ENCODE measurements at places on chromosomes 5 and 9. TPM values are rescaled to one million over a fixed set of nuclear protein-coding genes. Genes with fewer than 3 reads are reported as not detected.

The FOXI1 gene
- not detected for total RNA-seq

GRCh38 chr9:33751536-33752129, 43.7 kb upstream of the PRSS3 start:
- no peak for DNase-seq

DNA sequence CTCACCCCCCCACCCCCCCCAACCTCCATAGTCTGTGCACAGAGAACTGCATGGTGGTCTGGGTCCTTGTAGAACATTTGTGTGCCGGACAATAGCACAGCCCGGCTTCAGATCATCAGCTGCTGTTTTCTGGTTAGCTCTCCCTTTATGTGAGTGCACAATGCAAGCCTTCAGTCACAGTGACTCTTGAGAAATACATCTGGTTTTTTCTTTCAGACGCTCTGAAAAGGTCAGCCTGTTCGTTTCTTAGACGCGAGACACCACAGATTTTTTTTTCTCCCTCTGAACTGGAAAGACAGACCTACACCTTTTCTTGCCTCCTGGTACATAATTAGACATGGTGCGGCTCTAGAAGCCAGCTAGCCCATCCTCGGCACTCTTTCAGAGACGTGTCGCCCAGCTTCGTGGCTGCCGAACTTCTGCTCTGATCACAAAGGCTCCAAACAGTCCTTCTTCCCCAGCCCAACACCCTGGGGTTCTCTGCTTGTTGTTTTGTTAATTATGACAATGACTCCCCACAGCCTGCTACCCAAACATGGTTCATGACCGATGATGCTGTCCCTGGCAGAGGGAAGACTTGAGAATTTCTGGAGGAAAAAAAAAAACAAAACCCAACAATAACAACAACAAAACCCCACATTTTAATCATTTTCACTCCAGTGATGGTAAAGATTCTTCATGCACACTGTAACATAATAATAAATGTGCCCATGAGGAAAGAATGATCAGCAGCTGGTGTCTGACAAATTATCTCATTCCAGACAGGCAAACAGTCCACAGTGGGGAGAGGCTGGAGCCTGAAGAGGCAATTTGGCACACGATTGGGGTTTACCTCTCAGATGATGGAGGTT, 241.4 kb upstream of the ZNF462 start:
- DNase-seq: no peak

GRCh38 chr5:127431977-127432585, 85.4 kb upstream of the PRRC1 start:
- DNase-seq: no peak

DNA sequence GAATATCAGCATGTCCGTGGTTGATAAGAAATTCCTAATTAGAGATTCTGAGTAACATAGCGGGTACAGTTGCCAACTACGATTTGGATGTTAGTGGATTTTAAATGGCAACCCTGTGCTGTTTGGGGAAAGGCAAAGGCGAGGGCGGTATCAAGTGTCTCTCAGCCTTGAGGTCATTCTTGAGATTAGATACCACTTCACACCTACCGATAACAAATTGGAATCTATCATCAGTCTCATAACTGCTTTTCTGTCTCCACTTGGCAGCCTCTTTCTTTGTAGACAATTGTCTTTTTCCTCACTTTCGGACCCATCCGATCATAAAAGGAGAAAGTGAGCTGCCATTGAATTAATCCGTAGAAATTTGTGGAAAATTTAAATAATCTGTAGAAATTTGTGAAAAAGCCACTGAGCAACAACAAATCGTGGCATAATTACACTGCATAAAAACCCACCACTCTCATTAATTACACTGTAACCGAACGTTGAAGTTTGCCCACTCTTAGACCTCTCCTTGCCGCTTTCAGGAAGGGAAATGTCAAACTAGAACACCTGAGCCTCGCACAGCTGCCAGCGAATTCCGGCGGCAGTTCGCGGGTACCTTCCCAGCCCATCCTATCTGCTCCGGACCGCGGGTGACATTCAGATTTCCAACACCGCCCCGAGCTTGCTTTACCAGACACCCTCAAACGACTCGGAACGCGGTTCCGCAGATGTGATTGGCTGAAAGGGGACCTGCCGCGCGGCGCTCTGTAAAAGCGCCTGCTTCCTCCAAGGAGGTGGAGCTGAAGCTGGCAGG, 849 bp upstream of the RGMB start:
- no peak for DNase-seq

DNA sequence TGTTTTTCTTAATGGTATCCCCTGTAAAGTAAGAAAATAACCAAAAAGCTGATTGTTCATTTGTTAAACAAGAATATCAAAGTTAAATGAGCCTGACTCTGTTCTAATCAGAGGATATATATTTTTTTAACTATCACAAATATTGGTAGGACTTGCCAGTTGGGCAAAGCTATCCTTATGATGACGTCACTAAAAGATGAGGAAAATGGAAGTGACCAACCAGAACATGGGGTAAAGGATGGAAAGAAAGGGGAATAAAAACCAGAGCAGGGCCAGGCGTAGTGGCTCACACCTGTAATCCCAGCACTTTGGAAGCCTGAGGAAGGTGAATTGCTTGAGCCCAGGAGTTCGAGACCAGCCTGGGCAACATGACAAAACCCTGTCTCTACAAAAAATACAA, 811.6 kb upstream of the DMAC1 start:
- DNase-seq: no peak

- DNase-seq: no peak
Observed at GRCh38 chr9:127222388-127223095, 42.0 kb upstream of the GARNL3 start.

The MELK gene
- total RNA-seq: 82.7 TPM

- DNase-seq: no peak
Observed at GRCh38 chr9:38022203-38022895, 46.7 kb downstream of the SHB start.

GRCh38 chr5:172071309-172071875, 65.0 kb upstream of the FBXW11 start:
- no peak for DNase-seq

The NDUFAF2 gene
- 57.5 TPM for total RNA-seq

The COL5A1 gene
- total RNA-seq: 4.8 TPM

GRCh38 chr5:16869821-16870796, 66.0 kb downstream of the MYO10 start:
- peak; percentile 74 for DNase-seq

DNA sequence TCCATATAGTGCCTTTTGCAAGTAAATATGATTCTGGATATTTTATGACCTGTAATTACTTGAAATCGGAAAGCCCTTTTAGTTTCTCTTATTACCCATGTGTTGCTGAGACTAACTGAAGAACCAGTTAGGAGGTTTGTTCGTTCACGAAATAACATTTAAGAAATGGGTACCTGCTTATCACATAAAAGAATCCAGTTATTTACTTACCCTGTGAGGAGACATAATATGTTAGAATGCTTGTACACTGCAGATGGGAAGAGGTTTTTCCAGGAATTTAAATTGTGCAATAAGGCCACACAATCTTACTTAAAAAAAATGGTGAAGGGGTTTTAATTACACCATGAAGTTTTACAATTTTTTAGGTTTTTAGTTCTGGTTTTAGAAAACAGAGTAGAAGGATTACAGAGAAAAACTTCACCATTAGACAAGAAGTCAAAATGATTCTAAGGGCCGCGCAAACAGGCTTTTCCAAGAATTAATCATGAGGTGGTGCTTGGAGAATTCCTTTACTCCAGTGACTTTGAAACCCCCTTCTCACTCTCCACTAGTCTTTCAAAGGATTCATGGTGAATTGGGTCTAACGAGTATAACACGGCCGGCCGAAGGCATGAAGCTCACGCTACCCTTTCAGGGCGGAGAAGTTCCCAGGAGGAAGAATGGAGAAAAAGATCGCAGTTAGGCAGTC, 1.1 kb upstream of the PTGER4 start:
- no peak for DNase-seq

The GPSM1 gene
- 3.6 TPM for total RNA-seq

GRCh38 chr5:96176022-96176421, 214.4 kb upstream of the ELL2 start:
- no peak for DNase-seq

Measured in foreskin keratinocyte (primary cell).